Cardiac muscle cell (in vitro differentiated cells and primary cell): ENCODE measurements at places on chromosomes 2 and 18. TPM values are rescaled to one million over a fixed set of nuclear protein-coding genes. Genes with fewer than 3 reads are reported as not detected.

LHCGR gene
- 0.57 TPM in 1 of 2 replicates, not detected in the other for total RNA-seq

GRCh38 chr2:162092008-162092390 is 18.0 kb upstream of the DPP4 start:
- no peaks in the 10 kb centered on the region for H3K27me3 ChIP-seq
- H3K4me1 ChIP-seq: no peaks in the 10 kb centered on the region
- H3K4me3 ChIP-seq: no peak overlapping the region
- H3K27ac ChIP-seq: no peak overlapping the region
- DNase-seq: peak; percentile 53

- H3K4me1 ChIP-seq: no peaks in the 10 kb centered on the region
- H3K36me3 ChIP-seq: no peaks in the 10 kb centered on the region
- no peak overlapping the region for H3K27ac ChIP-seq
- no peaks in the 10 kb centered on the region for H3K27me3 ChIP-seq
- no peak for DNase-seq
- H3K4me3 ChIP-seq: no peak overlapping the region
Observed at GRCh38 chr2:189204322-189204941, 24.9 kb upstream of the COL5A2 start.

DNA sequence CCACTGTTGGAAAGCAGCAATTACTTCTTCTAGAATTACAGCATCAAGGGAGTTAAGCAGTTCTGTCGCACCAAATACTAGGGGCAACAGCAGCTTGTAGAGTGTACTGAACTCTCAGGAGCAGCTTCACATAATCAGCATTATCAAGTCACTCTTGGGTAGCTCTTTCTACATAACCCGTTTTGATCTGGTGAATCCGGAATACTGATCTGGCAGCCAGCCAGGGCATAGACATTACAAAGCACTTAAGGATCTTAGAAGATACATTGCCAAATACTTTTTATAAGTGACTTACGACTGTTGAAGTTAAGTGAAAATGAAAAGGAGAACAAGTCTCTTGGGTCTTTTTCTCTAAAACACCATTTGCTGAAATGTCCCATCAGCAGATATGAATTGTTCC is 73.2 kb upstream of the NETO1 start:
- no peaks in the 10 kb centered on the region for H3K4me1 ChIP-seq
- no peaks in the 10 kb centered on the region for H3K36me3 ChIP-seq
- no peak overlapping the region for H3K4me3 ChIP-seq
- H3K27ac ChIP-seq: no peak overlapping the region
- H3K27me3 ChIP-seq: no peaks in the 10 kb centered on the region

ZSWIM2 gene
- total RNA-seq: not detected in 2 replicates

- DNase-seq: peak; percentile 6
- H3K27ac ChIP-seq: no peak overlapping the region
- no peak overlapping the region for H3K4me3 ChIP-seq
- H3K27me3 ChIP-seq: no peaks in the 10 kb centered on the region
- H3K4me1 ChIP-seq: no peaks in the 10 kb centered on the region
- H3K36me3 ChIP-seq: no peaks in the 10 kb centered on the region
Observed at GRCh38 chr2:68726608-68727367, 7.8 kb upstream of the ARHGAP25 start.

- H3K4me3 ChIP-seq: no peak overlapping the region
- no peaks in the 10 kb centered on the region for H3K27me3 ChIP-seq
- DNase-seq: no peak
- no peaks in the 10 kb centered on the region for H3K36me3 ChIP-seq
Observed at GRCh38 chr2:180677930-180678624, 302.3 kb upstream of the UBE2E3 start.

GPR17 gene
- total RNA-seq: not detected in 2 replicates

GRCh38 chr2:231387904-231388724 is 7.4 kb upstream of the B3GNT7 start:
- no peaks in the 10 kb centered on the region for H3K27me3 ChIP-seq
- H3K4me3 ChIP-seq: no peak overlapping the region
- H3K27ac ChIP-seq: peak overlapping the region; percentile 60
- H3K4me1 ChIP-seq: peaks cover 14% of the 10 kb centered on the region

STRADB gene
- 35.5 TPM in 2 replicates for total RNA-seq

GRCh38 chr2:236523249-236523648 is 46.4 kb upstream of the ACKR3 start:
- H3K27me3 ChIP-seq: peaks cover 10% of the 10 kb centered on the region
- DNase-seq: no peak
- peaks cover 9% of the 10 kb centered on the region for H3K4me1 ChIP-seq

- peaks cover 44% of the 10 kb centered on the region for H3K4me1 ChIP-seq
- no peaks in the 10 kb centered on the region for H3K36me3 ChIP-seq
- no peaks in the 10 kb centered on the region for H3K27me3 ChIP-seq
- no peak overlapping the region for H3K27ac ChIP-seq
- no peak overlapping the region for H3K4me3 ChIP-seq
Observed at GRCh38 chr2:30580391-30580790, 133.3 kb downstream of the LCLAT1 start.

- H3K4me1 ChIP-seq: peaks cover 5% of the 10 kb centered on the region
- no peak overlapping the region for H3K27ac ChIP-seq
- DNase-seq: no peak
- H3K4me3 ChIP-seq: no peak overlapping the region
- no peaks in the 10 kb centered on the region for H3K36me3 ChIP-seq
Observed at GRCh38 chr2:152564754-152565551, 152.3 kb downstream of the PRPF40A start.

GRCh38 chr2:191126386-191127085 is 24.3 kb downstream of the STAT4 start:
- no peak overlapping the region for H3K27ac ChIP-seq
- no peaks in the 10 kb centered on the region for H3K4me1 ChIP-seq
- DNase-seq: no peak
- no peak overlapping the region for H3K4me3 ChIP-seq
- H3K36me3 ChIP-seq: no peaks in the 10 kb centered on the region

SLC11A1 gene
- 0.25 and 0.63 TPM in 2 replicates for total RNA-seq

TGFA gene
- 0.21 and 4.6 TPM in 2 replicates for total RNA-seq

- no peak overlapping the region for H3K4me3 ChIP-seq
- DNase-seq: no peak
- H3K27me3 ChIP-seq: no peaks in the 10 kb centered on the region
Observed at GRCh38 chr2:96558061-96558460, 21.5 kb downstream of the ARID5A start.

SKOR2 gene
- not detected in 2 replicates for total RNA-seq
